Activated naive CD4-positive, alpha-beta T cell treated with anti-CD3 and anti-CD28 coated beads, Interleukin-2, amount 10 ng/mL, durations not matched to agents 5 hours and 36 hours (primary cell): ENCODE measurements at places on chromosomes 12 and 14. TPM values are rescaled to one million over a fixed set of nuclear protein-coding genes. Genes with fewer than 3 reads are reported as not detected.

Gene RNFT2
- total RNA-seq, result 12.9 TPM

Gene STX2
- 28.9 TPM for total RNA-seq

Gene SERPINA10
- total RNA-seq, result not detected

Gene PLXNC1
- 46.8 TPM for total RNA-seq

Gene PDZRN4
- total RNA-seq, result not detected

Gene ABCB9
- total RNA-seq, result 5.4 TPM
